Neural crest cell (in vitro differentiated cells): ENCODE measurements at places on chromosomes 5 and 9. TPM values are rescaled to one million over a fixed set of nuclear protein-coding genes. Genes with fewer than 3 reads are reported as not detected.

DNA sequence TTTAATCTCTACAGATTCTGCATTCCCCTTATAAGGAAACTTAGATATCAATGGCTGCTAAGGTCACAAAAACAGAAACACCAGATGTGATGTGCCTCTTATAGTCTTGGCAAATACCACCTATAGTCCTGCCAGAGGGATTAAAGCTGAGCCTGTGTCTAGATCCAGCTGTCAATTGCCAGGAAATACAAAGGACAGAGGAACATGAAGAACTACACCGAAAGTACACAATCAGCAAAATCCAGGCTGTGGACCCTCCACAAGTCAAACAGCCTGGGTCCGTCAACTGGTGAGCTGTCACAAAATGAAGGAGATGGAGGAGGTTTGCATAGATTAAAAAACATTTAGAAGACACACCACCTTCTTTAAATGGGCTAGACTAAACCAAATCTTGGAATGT, 85.4 kb downstream of the KLF4 start:
- DNase-seq: no peak

GRCh38 chr5:167339205-167339604, 952.2 kb upstream of the WWC1 start:
- no peak for DNase-seq

GRCh38 chr9:69621730-69622460, 50.3 kb downstream of the APBA1 start:
- no peak for DNase-seq

GRCh38 chr5:168951769-168952168, 349.2 kb downstream of the SLIT3 start:
- no peak for DNase-seq

The GABRA6 gene
- total RNA-seq: not detected in 2 replicates

GRCh38 chr5:66238435-66238834, 94.3 kb downstream of the SREK1 start:
- DNase-seq: no peak

DNA sequence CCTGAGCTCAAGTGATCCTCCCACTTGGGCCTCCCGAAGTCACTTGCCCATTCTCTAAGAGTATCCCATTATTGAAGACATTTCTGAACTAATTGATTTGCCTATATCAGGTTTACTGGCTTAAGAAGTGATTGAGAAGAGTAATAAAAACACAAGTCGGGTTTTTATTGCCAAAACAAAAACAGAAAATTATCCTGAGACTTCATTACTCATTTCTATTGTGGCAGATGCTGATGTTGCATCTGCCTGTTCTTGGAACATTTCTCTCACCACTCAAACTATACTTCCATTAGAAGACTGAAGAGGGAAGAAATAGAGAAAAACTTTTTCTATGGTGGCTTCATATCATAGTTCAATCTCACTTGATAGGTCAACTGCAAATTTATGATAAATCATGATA, 41.9 kb upstream of the PLPP1 start:
- DNase-seq: no peak

DNA sequence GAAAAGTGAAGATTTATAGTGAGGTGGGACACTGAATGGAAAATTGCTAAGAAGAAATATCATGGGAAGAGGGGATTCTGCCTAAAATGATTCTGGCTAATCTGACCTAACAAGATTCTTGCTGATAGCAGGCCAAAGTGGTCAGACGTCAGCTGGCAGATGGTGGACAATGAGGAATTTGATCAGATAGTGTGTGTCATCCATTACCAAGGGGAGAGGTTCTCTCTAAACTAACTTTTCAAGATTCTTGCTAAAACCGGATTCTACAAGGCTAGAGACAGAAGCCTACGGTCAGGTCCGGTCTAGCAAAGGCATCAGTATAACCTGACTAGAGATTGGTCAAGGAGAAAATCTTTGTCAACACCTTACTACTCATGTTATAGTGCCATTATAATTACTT, 306.0 kb downstream of the ZNF608 start:
- no peak for DNase-seq

- DNase-seq: no peak
These were observed 588.9 kb downstream of the NR2F1-AS1 start for GRCh38 chr5:92992073-92992472.

DNA sequence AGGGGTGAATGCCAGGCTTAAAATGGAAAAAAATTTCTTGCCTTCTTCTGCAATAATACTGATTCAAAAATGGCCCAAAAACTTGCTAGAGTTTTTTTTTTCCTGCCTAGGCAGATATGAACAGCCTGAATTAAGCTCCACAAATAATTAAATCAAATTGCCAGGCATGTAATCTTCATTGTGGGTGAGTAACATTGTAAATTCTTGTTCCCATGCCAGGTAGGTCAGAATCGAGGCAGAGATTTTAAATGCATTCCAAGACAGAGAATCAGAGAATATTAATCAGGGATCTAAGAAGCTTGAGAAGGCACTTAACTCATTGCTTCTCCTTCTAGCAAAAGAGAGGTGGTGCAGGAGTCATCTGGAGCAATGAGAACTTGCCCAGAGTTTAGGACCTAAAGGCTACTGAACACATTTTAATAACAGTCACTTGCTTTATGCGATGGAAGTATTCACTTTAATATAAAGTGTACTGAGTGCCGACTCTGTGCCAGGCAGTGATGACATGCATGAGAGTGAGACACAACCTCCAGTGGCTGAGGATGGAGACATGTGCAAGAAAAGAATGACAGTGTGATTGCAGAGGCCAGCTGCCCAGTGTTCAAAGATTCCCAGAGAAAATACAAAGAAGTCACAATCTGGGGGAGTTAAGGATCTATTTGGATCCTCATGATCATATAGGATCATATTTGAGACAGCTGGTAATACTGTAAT, 102.3 kb downstream of the APBA1 start:
- no peak for DNase-seq

DNA sequence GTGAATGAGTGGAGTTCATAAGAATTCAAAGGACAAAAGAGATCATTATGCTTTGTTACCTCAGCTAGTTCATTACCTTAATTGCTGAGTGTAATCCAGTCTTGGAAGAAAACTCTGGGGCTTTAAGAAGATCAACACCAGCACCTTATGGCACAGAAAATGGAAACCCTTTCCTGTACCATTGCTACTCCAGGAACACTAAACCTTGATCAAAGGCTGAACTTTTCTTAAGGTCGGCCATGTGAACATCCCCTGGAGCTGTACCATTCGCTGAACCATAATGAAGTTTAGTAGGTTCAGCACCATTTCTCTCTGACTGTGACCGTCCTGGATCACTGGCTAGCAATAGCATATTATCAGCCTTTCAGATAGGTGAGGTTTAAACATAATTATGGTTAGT, 97.4 kb downstream of the PBX3 start:
- no peak for DNase-seq

The REEP2 gene
- total RNA-seq: 55.1 and 59.2 TPM in 2 replicates

The PIP5KL1 gene
- 2.6 and 3.4 TPM in 2 replicates for total RNA-seq

The NIM1K gene
- 0.23 and 0.30 TPM in 2 replicates for total RNA-seq

DNA sequence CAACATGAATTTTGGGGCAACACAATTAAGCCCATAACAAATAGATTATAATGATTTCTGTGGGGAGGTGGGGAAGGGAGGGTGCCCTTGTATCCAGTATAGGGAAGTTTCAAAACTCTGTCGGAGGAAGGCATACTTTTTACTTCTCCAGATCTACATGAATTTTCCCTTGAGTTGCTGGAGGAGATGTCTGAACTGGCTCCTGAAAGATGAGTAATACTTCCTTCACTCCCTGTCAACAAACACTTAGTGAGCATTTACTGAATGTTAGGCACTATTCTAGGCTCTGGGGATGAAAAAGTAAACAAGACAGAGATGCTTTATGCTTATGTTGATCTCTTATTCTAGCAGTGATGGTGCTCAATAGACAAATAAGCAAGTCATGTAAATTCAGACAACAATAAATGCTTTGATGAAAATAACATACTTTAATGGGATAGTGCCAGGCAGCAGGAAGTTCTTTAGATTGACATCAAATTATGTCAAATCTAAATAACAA, 197.9 kb upstream of the ANKH start:
- DNase-seq: no peak

DNA sequence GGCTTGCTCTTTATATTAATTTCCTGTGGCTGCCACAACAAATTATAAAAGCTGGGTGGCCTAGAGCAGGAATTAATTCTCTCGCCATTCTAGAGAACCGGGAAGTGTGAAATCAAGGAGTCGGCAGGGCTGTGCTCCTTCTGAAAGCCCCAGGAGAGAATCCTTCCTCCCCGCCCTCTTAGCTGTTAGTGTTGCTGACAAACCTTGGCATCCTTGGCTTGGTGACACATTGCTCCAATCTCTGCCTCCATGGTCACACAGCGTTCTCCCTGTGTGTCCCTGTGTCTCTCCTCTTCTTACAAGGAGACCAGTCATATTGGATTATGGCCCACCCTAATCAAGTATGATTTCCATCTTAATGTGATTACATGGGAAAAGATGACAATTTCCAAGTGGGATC, 55.9 kb upstream of the NEURL1B start:
- no peak for DNase-seq

DNA sequence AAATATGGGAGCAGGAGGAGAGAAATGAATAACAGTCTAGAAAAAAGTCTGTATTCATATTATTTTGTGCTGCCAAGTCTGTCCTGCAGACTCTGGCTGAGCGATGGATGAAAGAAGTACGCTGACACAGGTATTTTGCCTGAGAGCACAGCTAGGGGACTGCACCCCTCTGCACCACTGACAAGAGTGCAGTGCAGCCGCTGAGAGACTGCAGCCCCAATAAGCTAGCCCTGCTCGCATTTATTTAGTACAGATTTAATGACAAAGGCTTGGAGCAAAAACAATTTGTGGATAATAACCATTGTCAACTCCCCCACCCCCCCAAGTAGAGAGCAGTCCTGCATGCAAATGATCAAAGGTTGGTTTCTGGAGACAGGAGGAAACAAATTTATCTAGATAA, 13.3 kb upstream of the MRPS30 start:
- DNase-seq: no peak

GRCh38 chr9:29514862-29515261, 1941.6 kb upstream of the C9orf72 start:
- no peak for DNase-seq

DNA sequence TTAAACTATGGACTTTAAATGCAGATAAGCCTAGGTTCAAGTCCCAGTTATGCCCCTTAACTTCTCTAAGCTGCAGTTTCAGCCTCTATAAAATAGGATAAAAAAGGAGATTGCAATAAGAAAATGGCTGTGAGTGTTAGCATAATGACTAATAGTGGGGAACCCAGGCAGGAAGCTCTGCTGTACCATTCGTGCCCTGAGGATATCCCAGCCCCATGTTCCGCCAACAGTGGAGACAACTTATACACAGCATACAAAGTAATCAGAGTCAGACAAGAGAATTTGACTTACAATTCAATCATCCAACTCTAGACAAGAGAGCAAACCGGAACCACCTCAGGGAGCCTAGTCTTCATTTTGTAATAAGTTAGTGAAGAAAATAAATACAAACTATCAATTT, 141.5 kb upstream of the FSTL4 start:
- DNase-seq: no peak

DNA sequence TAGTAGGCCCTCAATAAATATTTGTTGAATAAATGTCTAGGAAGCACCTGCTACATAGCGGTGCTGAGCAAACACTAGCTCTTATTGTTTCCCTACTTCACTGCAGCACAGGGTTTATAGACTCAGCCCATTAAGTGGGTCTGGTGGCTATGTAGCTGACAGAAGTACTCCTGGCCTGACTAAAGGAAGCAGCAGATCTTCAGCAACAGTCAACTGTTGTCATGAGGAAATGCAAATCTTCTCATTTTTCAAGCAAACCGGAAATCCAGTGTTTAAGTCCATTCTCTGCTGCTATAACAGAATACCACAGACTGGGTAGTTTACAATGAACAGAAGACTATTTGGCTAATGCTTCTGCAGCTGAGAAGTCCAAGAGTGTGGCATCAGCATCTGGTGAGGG, 2.8 kb upstream of the TEX10 start:
- no peak for DNase-seq

DNA sequence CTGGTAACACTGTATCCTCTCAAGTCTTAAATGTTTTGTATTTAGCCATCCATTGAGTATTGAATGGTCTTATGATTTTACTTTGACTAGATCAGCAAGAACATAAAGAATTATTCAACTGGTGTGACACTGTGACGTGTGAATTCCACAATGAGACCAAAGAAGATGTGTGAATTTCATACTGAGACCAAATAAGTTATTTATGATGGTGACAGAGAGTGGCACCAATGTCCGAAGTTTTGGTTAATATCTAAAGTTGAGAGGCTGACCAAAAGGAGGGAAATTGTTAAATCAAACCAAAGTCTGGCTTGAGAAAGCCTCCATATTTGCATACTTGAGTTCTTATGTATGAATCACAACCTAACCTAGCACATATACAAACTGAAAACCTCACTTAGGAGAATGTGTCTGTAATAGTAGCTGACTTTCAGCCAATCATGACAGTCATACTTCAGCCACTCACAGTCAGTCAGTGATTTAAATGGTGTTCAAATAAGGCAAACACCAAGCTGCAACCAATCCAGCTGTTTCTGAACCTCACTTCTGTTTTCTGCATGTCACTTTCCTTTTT, 31.5 kb upstream of the FAM170A start:
- DNase-seq: no peak

The SARDH gene
- total RNA-seq: 4.5 and 4.6 TPM in 2 replicates

- no peak for DNase-seq
These were observed 28.4 kb upstream of the GPR150 start for GRCh38 chr5:95591490-95591901.

DNA sequence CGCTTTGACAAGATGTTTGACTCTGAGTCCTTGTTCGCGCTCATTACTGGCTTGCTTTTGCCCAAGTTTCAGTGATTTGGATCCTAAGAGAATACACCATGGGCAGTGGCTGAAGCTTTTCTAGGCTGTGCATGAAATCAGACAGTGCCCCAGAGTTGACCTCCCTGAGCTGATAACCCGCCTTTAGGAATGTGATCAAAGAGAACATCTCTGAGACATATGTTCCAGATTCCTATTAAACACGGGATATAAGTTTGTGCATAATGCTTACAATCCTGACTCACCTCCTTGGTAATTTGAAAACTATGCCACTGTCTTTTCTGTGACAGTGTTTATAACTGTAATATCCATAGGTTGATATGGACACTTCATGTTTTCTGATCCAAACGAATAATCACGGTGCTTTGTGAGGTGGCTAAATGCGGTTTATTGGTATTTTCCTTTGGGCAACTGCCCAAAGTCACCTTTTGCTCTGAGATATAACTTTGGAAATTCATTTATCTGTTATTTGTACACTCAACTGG, 732.9 kb downstream of the MTRR start:
- no peak for DNase-seq

The FOXD4L5 gene
- total RNA-seq: 0.34 and 0.37 TPM in 2 replicates

The SCGB3A2 gene
- not detected in 2 replicates for total RNA-seq
